ENCODE measurements at places on chromosomes 4 and X. TPM values are rescaled to one million over a fixed set of nuclear protein-coding genes. Genes with fewer than 3 reads are reported as not detected.

The ZAR1 gene
- total RNA-seq: not detected

The PCSK1N gene
- 35.2 TPM for total RNA-seq

The XAGE1B gene
- 15.3 TPM for total RNA-seq

DNA sequence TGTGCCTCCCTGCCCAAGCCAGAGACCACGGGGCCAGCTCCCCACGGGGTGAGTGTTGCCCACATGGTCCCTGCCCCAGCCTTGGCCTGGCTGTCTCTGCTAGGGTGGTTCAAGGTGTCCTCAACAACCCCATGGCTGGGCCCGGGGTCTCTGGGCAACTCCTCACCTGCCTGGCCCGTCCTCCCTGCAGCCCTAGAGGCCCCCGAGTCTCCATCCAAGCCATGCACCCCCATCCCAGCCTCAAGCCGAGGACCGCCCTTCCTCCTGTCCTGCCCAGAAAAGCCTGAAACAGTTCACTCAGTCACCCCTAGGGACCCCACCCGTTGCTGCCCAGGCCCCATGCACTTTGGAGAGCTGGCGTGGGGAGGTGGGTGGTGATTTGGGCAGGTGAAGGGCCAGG lies 120.9 kb downstream of the FAM53A start:
- no peak for DNase-seq

- DNase-seq: no peak
Measured at GRCh38 chrX:1593286-1594271, 2.2 kb downstream of the AKAP17A start.

Measured in SK-MEL-5 (cell line).